ENCODE measurements at places on chromosomes 11 and 22.

DNA sequence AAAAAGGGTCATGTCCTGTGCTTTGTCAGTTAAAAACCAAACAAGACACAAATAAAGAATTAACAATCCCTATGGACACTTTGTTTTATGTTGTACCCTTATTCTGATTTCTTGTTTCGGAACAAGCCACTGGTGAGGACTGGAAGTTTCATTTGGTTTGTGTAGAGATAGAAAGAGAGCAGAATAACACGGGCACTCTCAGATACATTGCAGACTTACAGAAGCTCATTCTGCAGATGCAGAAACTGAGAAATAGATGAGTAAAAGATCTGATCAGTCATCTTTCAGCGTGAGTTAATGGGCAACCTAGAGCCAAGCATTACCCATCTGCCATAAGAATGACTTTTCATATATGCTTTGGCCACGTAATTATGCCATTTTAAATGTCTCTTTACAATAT is 407.6 kb downstream of the RAB38 start:
- DNase-seq: no peak

DNA sequence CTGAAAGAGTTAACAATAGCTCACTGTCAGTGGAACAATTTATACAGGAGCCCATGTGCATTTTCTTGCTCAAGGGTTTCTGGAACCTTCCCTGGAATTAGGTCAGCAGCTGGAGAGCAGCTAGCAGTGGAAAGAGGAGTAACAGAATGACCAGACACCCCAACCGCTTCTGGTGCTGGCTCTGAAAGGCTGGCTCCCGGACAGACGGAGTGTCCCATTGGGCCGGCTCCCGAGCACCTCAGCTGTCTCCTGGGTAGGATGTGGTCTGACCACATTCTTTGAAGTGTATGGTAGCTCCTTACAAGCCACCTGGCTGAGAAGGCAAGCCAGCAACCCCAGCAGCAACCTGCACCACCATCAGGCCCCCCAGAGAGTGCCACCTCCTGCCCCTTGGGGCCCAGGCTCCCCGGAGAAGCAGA is 44.7 kb downstream of the ABTB2 start:
- no peak for DNase-seq

DNA sequence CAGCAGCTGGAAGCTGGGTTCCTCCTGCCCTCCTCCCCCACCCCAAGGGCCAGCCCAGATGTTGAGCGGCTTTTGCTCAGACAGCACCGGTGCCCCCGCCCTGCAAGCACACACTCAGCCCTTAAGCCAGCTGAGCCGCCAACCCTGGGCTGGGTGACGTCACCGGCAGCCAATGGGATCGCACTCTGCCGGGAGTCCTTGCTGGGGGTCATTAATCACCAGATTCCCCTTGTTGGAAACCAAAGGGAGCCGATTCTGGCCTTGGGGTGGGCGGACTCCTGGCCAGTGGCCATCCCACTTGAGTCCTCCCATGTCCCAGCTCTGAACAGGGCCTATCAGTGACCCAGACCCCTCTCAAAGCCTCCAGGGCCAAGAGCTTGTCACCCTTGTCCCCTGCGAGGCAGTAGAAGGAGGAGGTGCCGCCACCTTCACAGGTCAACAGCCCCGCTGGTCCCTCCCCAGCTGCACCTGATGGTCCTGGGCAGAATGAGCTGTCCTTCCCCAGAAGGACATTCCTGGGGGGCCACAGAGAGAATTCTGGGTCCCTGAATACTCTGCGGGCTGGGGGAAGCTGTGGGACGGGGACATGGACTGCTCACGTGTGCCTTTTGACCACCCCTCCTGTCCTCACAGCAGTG is 7.4 kb downstream of the DUSP8 start:
- DNase-seq: no peak

GRCh38 chr22:39958009-39958711 is 2.0 kb upstream of the TMA7B start:
- DNase-seq: no peak

GRCh38 chr11:12529793-12530192 is 144.4 kb upstream of the TEAD1 start:
- no peak for DNase-seq

DNA sequence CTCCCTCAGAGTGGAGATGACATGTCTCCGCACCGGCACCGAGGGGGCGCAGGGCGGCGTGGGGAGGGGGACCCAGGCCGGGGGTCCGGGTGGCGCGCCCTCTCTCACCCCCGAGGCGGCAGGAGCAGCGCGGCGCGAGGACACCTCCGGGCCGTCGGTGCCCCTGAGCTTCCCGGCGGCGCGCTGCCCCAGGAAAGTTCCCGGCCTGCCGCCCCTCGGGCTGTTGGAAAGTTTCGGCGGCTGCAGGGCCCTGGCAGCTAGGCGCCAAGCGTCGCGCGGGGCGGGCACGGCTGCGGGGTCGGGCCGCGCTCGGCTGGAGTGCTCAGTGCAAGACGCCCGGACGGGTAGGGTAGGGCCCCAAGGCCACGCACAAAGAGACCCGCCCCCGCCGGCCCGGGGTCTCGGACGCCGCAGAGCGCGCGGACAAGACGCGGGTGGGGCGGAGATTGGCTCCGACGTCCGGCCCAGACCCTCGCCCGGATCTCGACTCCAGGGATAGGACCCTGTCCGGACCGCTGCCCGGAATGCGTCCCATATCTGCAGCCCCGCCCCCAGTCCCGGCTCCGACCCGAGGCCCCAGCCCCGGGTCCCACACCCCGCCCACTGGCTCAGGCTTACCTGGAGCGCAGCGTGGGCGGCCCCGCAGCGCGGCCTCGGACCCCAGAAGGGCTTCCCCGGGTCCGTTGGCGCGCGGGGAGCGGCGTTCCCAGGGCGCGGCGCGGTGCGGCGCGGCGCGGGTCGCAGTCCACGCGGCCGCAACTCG is 471 bp downstream of the ARVCF start:
- DNase-seq: no peak

DNA sequence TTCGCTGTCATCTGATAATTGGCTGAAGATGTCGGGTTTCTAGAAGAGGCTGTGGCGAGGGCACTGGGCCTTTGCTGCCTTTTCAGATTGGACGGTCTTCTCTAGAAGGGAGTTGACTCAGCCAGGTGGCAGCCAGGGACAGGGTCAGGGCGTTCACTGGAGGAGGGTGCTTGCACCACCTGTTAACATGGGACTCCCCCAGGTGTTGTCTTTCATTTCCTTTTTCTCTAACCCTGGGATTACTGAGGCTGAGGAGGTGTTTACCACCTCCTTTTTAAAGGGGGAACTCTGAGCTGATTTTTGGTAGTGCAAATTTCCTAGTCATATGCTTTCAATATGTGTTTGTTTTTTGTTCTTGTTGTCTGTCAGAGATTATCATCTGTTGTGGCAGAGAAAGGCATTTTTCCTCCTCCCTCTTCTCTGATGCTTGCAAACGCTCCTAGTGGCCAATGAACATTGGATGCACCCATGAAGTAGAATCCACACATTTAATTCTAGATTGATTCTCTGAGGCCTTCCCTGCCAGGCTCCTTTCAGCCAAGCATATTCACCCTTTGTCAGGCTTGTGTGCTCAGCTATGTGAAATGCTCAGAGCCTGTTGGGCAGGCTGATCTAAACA is 54.1 kb downstream of the LDLRAD3 start:
- DNase-seq: no peak

- no peak for DNase-seq
These were observed 62.4 kb upstream of the IGLL5 start for GRCh38 chr22:22825213-22825593.

GRCh38 chr11:58576887-58577471 is 1.3 kb upstream of the LPXN start:
- DNase-seq: no peak

GRCh38 chr11:121929581-121929980 is 186.4 kb downstream of the BLID start:
- DNase-seq: no peak

- no peak for DNase-seq
These were observed 7.7 kb downstream of the LHFPL7 start for GRCh38 chr22:24938741-24939341.

DNA sequence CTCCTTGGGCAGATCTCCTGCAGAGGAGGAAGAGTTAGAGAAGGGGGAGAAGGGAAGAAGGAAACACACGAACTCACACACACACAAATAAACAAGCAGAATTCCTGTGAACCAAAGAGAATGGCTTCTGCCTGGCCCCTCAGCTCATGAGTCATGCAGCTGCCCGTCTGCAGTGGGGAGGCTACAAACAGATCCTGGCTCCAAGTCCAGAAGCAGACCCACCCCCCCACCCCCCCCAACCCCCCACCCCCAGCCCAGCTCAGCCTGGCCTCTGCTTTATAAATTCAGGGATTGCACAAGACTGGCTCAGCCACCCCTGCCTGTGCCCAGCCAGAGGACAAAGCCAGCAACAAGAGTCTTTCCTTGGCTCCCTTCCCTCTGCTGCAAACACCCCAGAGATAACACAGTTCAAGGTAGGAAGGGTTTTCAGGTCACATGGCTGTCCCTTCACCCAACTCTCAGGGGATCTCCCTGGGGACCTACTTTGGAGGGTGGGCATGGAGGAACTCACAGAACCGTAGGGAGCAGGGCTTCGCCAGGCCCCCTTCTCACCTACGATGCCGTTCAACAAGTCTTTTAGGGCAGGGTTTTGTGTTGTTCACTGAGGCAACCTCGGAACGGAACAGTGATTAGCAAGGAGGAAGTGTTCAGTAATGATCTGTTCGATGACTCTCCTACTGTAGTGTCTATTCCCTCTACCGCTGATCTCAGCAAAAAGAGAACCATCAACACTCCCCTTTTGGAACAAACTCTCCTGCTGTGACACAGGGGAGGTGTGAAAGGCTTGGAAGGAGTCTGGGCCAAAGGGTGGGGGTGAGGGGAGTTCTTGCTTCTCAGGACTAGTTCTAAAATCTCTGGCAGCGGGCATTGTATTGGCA is 35.5 kb downstream of the RPL27A start:
- DNase-seq: no peak
